ENCODE measurements at places on chromosomes 7 and 10. TPM values are rescaled to one million over a fixed set of nuclear protein-coding genes. Genes with fewer than 3 reads are reported as not detected.

Gene PRR15
- 1.3 TPM for total RNA-seq

Gene TMEM236
- total RNA-seq = not detected

Gene FAM25G
- total RNA-seq = not detected

Gene ZPBP
- total RNA-seq = not detected

Gene GNGT1
- not detected for total RNA-seq

All from tracheal epithelial cell (primary cell).